ENCODE measurements at places on chromosomes 6 and 20.

DNA sequence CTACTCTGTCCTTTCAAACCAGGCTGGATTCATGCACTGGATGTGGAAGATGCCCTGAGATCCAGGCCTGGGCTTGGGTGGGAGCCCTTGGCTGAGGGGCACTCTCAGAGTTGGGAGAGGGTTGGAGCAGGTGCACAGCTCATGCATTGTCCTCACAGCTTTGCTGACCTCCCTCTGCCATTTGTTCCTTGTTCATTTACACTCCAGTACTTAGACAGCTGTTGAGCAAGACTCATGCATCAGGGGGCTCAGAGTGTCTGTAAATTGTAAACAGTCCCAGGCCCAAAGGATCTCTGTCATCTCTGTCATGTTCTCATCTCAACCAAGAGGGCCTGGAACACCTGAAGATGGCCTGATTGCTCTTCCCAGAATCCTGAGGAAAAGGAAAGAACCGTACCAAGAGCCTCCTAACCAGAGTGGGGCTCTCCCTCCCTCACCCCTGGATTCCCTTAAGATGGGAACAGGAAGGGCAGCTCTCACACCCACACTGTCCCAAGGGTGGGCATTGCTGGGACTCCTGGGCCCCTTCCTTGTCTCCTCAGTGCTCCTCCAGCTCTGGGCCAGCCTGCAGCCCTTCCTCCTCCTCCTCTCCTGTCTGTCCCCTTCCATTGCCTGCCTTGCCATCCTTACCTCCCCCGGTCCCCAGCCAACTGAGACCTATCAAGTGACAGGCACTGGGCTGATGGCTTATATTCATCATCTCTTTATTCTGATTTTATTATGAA lies 132.9 kb downstream of the FOXO3 start:
- no peak for DNase-seq

GRCh38 chr6:90428514-90428913 lies 131.9 kb upstream of the BACH2 start:
- no peak for DNase-seq

GRCh38 chr6:147297124-147297523 lies 92.9 kb downstream of the STXBP5 start:
- DNase-seq: no peak

GRCh38 chr20:62061851-62062423 lies 3.7 kb downstream of the TAF4 start:
- no peak for DNase-seq

GRCh38 chr6:7731294-7731693 lies 5.4 kb downstream of the BMP6 start:
- DNase-seq: no peak

GRCh38 chr6:12916006-12916405 lies 199.4 kb downstream of the PHACTR1 start:
- DNase-seq: no peak

DNA sequence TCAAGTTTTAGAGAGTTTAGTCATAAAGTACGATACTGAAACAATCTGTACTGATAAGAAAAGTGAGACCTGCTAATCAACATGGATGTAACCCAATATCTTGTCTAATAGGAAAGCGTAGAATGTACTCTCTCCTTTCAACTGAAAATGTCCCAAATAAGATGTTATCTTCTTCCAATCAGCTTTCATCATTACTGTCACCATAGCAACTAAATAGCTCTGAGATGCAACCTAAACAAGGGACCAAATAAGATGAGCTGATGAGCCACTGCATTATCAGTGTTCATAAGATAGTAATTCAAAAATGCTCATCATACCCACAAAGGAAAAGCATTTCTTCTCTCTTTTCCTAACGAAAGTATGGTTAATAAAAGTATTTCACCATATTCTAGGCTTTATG lies 1108.3 kb upstream of the MAP3K7 start:
- DNase-seq: no peak

DNA sequence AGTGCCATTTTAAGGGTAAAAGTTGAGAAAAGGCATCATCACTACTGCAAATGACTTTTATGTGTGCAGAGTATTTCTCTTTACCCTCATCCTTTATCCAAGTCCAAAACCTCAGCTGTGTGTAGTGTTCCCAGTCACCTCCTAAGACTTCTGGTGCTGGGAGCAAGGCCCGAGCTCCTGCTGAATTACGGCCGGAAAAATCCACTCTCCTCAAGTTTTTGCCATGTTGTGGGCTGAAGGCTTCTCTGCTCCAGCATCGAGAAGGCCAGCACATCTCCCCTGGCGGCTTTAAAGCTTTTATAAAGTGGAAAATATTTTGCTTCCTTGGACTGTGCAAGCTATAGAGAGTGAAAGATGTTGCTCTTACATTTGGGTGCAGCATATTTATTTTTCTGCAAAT lies 153.2 kb upstream of the THBS2 start:
- DNase-seq: no peak

DNA sequence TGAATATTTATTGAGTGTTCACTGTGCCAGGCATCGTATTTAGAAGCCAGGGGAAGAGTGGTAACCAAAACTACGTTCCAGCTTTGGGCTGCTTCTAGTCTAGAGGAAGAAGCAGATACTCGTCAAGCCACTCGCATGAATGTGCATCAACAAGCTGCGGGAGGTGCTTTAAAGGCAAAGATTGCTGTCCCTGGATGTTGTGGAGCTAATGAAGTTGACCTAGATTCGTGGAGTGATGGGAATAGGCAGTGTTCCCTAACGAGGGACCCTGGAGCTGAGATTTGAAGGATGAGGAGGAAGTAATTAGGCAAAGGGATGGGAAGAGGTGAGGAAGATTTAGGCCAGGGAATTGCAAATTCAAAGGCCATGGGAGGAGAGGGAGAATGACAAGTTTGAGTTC lies 118.9 kb downstream of the TMEM170B start:
- DNase-seq: no peak

GRCh38 chr6:167581637-167582036 lies 245.1 kb upstream of the AFDN start:
- no peak for DNase-seq

DNA sequence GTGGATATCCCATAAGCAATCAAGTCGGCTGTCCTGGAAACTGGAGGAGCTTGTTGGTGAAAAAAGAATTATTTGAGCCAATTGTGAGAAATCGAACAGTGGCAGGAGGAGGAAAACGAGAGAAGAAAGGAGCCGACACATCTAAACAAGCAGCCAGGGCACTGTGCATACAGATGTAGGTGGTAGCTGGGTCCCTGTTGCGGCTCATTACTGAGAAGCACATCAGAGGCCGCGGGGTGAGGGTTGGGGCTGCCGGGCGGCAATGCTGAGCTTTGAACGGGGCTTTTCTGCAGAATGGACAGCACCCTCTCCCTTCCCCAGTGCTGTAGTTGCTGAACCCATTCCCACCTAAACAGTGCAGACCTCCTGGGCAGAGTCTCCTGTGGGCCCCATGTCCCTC lies 4.1 kb upstream of the LEMD2 start:
- DNase-seq: no peak

GRCh38 chr6:34795836-34796425 lies 4.0 kb downstream of the BLTP3A start:
- no peak for DNase-seq

DNA sequence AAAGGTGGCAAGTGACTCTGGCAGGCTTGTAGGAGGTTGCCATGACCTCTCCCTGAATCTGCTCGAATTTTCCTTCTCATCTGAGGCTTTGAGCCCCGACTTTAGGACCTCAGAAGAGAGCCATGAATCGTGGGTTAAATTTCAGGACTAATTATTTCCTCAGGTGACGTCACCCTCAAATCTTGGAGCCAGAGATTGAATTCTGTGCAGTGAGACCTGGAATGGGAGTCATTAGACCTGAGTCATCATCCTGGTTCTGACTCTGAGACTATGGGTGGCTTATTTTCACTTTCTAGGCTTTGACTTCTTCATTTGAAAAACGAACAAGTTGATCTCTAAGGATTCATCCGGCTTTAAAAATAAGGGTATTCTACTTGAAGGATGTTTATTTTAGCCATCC lies 48.5 kb upstream of the PDYN start:
- DNase-seq: peak; percentile 32

DNA sequence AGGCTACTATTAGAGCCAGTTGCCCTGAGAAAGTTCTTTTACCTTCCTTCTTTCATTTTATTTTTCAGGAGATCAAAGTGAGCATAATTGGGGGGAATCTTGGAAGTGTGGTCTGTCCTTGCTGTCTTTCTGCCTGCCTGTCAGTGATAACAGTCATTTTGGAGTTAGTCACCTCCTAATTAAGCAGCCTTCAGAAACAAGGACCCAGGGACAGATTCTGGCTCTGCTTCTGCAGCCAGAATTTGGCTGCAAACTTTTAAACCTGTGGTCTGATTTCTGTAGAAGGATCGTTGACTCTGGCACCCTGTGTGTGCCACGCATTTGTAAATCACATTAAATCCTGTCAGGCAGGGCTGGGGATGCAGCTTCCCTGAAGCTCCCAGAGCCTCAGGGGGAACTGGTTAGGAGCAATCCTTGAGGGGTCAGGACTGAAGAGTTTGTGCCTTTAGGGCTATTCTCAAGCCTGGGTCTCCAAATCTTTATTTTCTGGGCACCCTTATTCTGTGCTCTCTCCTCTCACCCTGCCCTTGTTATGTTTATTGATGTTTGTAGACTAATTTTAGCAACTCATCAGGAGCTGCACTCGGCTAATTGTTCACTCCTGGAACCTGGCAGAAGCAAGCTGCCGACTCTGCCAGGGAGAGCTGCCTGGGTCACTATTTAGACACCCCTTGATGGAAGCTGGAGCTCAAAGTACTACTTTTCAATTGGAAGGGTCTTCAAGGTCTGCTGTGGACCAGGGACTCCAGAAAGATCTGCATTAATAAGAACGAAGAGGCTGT lies 6.8 kb downstream of the NOX3 start:
- no peak for DNase-seq

DNA sequence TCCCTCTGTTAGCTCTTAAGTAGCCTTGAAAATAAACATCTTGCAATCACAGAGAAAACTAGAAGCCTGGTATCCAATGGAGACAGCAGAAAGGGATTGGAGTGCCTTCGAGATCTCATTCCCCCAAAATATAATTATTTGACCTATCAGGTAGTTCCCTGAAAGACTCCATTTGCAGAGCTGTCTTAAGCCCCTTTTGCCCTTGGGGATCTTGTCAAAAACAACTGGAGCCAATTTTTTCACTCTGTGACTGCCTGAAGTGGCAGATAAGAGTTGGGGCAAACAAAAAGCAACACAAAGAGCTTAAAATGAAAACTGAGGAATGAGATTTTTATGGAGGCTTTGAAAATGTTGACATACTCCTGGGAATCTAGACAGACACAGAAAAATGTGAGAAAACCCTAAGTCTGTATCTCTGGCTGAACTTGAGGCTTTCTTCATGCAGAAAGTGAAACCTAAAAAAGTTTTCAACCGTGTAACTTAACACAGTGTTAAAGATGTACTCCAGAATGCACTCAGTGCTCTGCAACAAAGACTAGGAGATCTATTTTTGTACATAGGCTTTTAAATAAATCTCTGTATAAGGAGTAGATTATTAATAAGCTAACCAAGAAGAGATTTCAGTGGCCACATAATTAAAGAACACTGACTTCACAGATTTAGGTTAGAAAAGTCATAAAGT lies 971.1 kb upstream of the MAN1A1 start:
- no peak for DNase-seq

GRCh38 chr6:129902681-129903080 lies 41.6 kb upstream of the TMEM244 start:
- no peak for DNase-seq

DNA sequence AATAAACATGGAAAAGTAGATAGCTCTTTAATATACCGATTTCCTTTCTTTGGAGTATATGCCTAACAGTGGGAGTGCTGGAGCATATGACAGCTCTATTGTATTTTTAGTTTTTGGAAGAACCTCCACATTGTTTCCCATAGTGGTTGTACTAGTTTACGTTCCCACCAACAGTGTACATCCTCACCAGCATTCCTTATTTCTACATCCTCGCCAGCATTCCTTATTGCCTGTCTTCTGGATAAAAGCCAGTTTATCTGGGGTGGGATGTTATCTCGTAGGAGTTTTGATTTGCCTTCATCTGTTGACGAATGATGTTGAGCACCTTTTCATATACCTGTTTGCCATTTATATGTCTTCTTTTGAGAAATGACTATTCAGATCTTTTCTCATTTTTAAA lies 2.6 kb downstream of the MICA start:
- no peak for DNase-seq

- DNase-seq: no peak
Observed at GRCh38 chr6:83974409-83975050, 59.0 kb upstream of the MRAP2 start.

DNA sequence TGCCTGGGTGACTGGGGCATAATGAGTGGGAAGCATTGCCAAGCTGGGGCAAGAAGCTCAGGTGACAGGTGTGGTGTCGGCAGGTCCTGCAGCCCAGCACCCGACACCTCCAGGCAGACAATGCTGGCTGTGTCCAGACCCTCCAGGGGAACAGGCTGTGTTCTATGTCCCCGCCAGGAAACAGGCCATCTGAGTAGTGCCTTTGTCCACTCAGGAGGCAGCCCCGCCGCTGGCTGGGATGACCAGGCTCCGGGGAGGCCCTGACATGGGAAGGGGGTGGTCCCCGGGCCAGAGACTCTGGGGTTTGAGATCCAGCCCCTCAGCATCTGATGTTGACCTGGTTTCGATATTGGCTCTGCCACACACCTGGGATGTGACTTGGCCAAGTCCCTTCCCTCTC lies 28.4 kb downstream of the SNPH start:
- no peak for DNase-seq

- no peak for DNase-seq
Observed at GRCh38 chr6:70389261-70389660, 24.0 kb upstream of the FAM135A start.

DNA sequence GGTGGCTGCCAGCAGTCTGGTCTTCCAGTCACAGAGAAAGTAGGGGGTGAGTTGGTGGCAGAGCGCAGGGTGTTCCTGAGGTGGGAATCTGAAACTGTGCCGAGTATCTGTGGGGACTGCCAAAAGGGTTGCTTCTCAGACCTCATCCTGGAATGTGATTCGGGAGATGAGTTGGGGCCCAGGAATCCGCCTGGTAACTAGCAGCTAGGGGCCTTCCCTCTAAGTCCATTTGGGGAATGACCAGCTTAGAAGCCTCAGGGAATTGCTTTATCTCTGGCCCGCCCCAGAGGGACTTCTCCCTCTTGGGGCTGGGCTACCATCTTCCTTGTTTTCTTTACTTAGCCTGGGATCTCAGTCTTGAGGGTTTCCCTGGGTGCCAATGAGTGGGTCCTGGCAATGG lies 49.6 kb downstream of the MOCS1 start:
- DNase-seq: no peak

DNA sequence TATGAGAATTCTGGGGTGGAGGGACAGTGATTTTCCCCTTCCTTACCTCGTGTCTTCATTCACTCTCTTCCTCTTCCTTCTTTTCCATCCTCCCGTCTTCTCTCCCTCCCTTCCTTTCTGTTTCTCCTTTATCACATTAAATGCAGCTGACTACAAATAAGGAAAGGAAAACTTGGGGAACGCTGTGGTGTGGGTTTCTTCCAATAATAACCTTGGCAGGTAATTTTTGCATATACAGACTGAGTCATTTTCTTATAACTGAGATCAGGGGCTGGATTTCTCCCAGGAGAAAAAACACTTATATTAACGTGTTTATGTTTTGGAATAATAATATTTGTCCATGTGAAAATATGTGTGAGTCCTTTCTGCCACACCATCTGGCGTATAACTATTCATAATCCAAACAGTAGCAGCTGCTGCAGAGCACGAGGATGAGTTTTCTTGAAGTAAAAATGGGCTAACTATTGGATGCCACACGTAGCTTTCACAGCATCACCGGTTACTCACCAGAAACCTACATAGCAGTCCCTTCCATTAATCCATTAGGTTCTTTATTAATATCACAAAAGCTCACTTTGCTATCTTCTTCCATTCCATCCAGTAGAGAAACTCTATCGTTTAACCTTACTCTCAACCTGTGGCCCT lies 139.2 kb upstream of the SASH1 start:
- DNase-seq: no peak

GRCh38 chr6:70685494-70686180 lies 18.0 kb downstream of the SMAP1 start:
- DNase-seq: no peak
